GM04504 (cell line): ENCODE measurements at places on chromosomes 13 and 19.

DNA sequence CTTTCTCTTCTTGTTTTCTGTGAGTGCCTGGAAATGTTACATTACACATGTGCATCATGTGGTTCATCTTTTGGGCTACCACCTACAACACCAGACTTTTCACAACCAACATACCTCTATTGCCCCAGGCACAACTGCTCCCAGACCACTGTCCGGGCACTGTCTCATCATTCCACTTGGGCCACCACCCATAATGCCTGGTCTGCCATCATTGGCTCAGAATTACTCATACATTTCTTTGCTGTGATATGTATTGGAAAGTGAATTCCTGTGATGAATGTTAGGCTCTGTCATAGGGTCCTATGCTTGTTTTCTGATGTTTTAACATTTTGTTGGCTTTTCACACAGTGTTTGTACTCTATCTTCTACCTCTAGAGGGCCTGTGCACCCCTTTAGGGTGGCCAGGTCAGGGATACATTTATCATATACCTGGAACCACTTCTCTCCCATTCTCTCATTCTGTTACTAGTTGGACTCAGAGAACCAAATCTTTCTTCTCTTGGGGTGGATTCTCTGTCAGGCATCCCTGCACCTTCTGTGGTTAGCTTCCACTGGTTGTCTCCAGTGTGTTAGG, 172.8 kb downstream of the NHLRC3 start:
- no peak for DNase-seq

DNA sequence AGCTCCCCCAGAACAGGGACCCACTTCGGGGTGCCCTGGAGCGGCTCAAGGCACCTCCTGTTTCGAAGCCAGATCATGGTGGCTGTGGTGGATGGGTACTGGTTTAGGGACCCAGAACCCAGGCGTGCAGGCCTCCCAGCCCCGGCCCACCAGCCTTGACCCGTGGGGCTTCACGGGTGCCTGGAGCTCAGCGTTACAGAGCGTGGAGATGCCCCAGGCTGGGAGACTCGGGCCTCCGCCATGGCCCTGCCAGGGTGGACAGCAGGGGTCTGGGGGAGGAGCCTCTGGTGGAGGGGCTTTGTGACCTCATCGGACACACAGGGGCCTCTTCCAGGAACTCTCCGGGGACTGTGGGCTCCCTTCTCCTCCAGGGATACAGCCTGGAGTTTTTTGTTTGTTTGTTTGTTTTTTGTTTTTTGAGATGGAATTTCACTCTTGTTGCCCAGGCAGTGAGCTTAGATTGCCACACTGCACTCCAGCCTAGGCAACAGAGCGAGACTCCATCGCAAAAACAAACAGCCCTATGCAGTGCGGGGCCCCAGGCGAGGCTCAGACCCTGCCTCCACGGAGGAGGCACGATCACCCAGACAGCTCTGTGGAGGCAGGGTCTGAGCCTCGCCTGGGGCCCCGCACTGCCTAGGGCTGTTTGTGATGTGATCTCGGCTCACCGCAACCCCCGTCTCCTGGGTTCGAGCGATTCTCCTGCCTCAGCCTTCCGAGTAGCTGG, at the start of gene GARIN5B:
GARIN5B (minus strand) TSS at position 271 of the 727 bp plus-strand sequence; CDS start at position 77, 194 bp downstream.
- DNase-seq, result no peak

- no peak for DNase-seq
Measured at GRCh38 chr19:40056505-40056904, 474 bp upstream of the ZNF780B start.

- DNase-seq, result no peak
Measured at GRCh38 chr19:53455828-53456227, 11.7 kb upstream of the ZNF813 start.

GRCh38 chr13:46660416-46660815, 107.4 kb downstream of the LRCH1 start:
- no peak for DNase-seq

GRCh38 chr13:29936051-29936813, 85.8 kb upstream of the UBL3 start:
- DNase-seq, result no peak

- DNase-seq, result no peak
Measured at GRCh38 chr13:108193806-108194205, 21.5 kb downstream of the LIG4 start.

- no peak for DNase-seq
Measured at GRCh38 chr13:43124490-43124889, 101.1 kb downstream of the DNAJC15 start.
